ENCODE measurements at places on chromosomes 1 and 21.

- DNase-seq: peak; percentile 89
Measured at GRCh38 chr1:37807555-37808368, at the start of the genes C1orf122 and YRDC. Gene C1orf122, plus strand, starts transcription at chr1:37807790. Its CDS starts 615 bp downstream, at chr1:37808405. Gene YRDC, minus strand, starts transcription at chr1:37808208. Its CDS starts 28 bp downstream, at chr1:37808180.

GRCh38 chr21:44871576-44872269, 1.8 kb downstream of the PTTG1IP start:
- no peak for DNase-seq

DNA sequence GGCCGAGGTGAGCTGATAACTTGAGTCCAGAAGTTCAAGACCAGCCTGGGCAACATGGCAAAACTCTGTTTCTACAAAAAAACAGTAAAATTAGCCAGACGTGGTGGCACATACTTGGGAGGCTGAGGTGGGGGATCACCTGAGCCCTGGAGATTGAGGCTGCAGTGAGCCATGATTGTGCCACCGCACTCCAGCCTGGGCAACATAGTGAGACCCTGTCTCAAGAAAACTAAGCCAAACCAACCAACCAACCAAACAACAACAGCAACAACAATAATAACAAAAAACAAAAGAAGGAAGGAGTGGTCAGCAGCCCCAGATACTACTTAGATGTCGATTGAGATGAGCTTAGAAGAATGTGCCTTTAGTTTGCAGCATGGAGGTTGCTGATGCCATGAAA, 47.7 kb downstream of the CENPF start:
- DNase-seq: no peak

- DNase-seq: no peak
Measured at GRCh38 chr1:201307231-201307630, 23.9 kb downstream of the PKP1 start.

DNA sequence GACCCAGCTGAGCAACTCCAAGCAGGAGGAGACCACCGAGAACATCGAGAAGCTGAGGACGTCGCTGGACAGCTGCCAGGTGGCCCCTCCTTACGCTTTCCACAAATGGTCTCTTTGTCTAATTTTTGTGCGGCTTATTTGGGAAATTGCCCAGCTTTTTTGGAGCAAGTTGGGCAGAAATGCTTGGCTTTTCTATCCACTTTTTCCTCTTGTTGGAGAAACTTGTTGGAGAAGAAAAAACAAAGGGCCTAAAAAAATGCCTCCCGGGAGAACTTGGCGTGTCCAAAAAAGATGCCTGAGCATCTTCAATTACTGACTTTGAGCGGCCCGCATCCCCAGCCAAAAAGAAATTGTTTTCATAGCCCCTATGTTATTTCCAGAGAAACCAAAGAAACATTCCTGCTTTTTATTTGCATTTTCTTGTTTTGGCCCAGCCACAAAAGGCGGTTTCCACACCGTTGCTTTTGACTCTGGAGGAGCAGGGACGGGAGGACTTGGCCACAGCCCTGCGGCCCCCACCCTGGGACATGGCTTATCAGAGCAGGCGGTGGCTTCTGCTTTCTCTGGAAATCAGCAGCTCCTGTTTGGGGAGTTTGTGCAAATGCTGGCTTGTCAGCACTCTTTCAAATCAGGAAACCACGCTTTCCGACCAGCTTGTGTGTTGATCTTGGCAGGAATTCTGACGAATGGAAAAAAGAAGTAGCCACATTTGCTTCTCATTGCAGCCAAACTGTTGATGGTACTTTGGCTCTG, 81.2 kb upstream of the EFHD2 start:
- DNase-seq: no peak

DNA sequence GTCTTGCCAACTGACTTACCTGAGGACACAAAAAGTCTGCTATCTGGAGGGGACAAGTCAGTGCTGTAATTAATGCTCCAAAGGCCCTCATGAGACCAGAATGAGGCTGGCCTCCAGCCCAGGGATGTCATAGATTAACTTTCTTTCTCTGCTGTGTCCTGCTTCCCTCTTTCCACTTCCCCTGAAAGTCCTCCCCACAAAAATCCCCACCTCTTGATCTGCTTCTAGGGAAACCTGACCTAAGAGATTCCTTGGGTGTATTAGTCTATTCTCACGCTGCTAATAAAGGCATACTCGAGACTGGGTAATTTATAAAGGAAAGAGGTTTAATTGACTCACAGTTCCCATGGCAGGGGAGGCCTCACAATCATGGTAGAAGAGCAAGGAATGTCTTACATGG, 39.2 kb downstream of the RUNX3 start:
- no peak for DNase-seq

- no peak for DNase-seq
Measured at GRCh38 chr21:39869141-39869818, 2.0 kb downstream of the PCP4 start.

GRCh38 chr1:193340331-193340730, 153.9 kb upstream of the B3GALT2 start:
- no peak for DNase-seq
